ENCODE measurements at places on chromosomes 6 and 20.
A peak's percentile ranks its signal among the peaks of the same experiment; 100 is the strongest.

DNA sequence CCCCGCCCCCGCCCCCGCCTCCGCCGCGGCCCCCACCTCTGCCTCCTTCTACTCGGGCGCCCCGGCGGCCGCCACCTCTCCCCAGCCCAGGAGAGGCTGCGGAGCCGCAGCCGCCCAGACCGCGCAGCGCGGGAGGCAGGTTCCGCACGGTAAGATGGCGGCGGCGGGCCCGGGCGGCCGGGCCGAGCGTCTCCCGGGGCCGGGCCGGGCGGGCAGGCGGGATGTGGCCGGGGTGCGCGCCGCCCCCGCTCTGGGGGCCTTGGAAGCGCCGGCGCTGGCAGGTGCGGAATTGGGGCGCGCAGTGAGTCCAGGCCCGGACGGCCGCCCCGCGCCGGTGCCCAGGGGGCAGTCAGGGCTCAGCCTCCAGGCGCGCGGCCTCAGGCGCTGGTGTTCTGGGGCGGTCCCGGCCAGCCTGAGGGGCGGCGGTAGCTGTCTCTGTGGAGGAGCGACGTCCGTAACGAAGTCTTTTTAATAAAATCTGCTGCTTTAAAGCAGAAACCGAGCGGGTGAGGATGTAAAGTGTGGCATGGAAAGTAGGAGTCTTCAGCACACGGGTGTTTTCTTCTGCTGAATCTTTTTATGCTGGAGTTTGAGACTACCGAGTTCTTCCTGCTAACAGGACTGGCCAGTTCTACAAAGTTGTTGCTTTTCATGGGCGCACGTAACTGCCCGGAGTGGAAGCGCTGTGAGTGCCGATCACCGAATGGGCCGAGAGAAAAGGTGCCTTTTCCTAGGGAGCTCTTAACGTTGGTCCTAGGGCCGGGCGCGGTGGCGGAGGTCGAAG is at the start of gene GID8:
TSS of gene GID8 (plus strand) at position 43 of the 784 bp plus-strand sequence. CDS start 3,356 bp downstream, outside the sequence.
- peak; percentile 41 for DNase-seq

DNA sequence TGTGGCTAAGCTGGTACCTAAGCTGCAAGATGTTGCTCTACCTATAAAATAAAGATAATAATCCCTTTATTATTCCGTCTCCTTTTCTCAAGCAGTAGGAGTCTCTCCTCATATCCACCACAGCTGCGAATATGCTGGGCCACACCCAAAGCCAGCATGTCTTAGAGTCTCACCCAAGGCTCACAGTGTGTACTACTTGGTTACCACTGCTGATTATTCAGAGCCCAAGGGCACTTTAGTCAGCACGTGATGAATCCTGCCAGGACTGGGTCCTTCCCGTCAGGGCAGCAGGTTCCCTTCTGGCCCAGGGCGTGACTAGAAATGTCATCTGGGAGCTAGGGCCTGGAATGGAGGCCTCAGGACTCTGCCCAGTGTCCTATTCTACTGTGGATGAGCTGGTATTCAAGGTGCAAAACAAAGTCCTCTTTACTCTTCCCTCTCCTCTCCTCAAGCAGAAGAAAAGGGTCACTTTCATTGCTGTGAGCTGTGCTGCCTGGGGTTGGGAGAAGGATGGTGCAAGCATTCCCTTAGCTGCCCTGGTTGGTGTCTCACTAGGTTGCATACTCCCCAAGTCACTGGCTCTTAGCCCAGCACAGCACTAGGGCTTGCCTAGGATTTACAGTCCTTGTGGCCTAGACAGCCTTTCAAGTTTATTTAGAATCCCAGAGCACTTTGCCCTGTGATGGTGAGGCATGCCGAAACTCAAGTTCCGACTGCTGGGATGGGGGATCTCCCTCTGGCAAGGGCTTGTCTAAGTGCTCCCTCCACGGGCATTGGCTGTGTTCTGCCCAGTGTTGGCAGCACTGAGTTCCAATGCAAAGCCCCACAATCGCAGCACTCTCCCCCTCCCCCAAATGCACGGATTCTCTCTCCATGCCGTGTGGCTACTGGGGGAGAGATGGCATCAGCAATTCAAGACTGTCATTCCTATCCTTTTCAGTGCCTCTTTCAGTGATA is 320.2 kb downstream of the BTBD9 start:
- DNase-seq: no peak

GRCh38 chr20:9136114-9136513 is 67.2 kb downstream of the PLCB4 start:
- DNase-seq: no peak

DNA sequence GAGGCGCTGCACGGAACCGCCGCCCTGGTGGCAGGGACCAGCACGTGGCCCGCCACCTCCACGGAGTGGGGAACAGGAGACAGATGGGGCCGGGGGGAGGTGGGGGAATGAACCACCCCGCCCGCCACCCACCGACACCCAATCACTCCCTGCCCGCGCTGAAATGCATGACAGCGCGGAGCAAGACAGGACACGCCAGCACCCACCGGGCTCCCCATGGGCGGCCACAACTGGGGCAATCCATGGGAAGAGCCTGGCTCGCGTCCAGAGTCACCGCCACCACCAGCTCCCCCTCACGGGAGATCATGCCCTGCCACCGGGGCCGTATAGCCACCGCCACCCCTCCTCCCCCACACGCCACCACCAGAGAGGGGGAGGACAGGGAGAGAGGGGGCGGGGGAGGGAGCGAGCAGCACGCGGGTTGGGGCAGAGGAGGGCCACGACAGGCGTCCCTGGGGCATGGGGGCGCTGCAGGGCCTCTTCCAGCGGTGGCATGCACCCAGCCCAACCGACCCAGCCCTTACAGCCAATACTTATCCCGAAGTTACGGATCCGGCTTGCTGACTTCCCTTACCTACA is 744.3 kb upstream of the DEFB115 start:
- no peak for DNase-seq

- no peak for DNase-seq
Measured at GRCh38 chr6:19833947-19834346, 3.2 kb upstream of the ID4 start.

DNA sequence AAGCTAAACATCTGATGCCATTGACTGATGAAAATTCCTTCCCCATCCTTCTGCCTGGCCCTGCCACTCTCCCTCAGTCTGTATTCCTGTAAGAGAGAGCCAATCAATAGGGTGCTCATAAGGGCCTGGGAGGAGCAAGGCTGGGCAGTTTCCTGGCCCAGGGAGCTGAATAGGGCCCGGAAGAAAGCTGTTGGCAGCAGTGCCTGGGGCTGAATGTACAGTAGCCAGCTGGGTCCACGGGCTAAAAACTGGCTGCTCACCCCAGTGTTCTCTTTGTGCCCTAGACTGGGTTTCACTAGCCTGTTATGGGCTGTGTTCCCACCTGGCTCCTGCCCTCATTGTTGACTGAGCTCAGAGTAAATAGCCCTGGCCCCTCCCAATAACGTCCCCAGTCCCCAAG is 1.7 kb upstream of the WFDC2 start:
- no peak for DNase-seq

GRCh38 chr6:11685481-11686093 is 93.0 kb downstream of the ADTRP start:
- DNase-seq: no peak

DNA sequence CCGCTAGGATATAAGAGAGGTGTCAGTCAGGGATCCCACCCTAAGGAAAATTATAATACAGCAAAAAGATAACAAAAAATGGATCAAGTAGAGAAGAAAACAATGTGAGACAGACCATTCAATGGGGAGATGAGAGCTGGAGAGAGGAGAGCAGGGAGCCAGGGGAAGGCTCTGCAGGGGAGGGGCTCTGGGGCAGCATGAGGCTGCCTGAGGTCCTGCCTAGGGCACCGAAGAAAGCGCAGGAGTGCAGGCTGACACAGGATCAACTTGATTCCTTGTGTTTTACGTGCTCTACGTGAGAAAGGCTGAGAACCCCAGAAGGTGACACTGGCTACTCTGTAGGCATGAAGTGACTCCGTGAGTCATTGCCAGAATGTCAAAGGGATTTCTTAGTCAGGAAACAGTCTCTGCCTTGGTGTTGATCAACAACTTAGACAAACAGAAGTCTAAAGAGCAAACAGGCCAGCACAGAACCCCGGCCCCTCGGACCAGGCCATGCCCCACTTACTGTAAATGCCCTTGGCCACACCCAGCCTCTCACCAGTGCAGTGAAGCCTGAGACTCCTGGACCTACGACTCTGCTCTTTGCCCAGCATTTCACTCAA is 290.1 kb upstream of the PRDM1 start:
- DNase-seq: no peak

DNA sequence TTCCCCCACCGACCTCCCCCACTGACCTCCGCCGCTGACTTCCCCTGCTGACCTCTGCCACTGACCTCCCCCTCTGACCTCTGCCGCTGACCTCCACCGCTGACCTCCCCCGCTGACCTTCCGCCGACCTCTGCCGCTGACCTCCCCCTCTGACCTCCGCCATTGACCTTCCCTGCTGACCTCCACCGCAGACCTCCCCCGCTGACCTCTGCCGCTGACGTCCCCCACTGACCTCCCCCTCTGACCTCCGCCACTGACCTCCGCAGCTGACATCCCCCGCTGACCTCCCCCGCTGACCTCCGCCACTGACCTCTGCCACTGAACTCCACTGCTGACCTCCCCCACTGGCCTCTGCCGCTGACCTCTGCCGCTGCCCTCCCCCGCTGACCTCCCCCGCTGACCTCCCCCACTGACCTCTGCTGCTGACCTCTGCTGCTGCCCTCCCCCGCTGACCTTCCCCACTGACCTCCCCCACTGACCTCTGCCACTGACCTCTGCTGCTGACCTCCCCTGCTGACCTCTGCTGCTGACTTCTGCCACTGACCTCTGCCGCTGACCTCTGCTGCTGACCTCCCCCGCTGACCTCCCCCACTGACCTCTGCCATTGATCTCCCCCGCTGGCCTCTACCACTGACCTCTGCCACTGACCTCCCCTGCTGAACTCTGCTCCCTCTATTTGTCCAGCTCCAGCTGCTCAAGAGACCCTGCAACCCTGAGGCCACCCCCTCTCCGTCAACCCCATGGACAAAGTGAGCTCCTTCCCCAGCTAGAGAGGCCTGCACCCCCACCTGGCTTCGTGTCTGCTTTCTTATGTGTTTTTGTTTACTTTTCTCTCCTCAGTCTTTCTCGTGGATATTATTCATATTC is 91.4 kb upstream of the AFDN start:
- DNase-seq: no peak

- DNase-seq: no peak
Measured at GRCh38 chr6:135922746-135923145, 71.2 kb downstream of the PDE7B start.

DNA sequence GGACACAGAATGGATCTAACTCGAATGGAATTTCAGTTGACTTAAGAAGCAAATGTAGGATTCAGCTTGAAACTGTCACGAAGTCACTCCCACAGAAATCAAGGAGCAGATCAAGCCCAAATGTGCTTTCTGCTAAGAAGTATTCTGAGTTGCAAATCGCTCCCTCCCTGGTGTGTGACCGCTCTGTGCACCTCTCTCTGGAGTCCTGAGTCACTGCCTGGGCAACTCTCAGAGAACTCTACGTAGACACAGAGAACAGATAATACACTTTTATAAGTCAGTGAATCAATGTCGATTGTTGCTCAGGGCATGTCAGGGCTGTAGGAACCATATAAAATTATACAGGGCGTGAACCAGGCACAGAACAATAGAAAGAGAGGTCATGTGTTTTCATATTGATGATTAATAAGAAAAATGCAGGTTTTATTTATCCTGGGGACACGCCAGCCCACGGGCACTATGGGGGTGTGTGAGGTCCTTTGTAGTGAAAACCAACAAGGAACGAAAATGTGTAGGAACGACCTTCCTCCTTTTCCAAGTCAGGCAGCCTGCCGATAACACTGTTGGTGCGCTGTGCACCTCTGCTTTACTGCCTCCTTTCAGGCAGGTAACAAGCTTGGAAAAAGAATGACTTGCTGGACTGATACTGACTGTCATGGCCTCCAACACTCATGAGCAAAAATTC is 248.1 kb upstream of the FOXQ1 start:
- DNase-seq: no peak

DNA sequence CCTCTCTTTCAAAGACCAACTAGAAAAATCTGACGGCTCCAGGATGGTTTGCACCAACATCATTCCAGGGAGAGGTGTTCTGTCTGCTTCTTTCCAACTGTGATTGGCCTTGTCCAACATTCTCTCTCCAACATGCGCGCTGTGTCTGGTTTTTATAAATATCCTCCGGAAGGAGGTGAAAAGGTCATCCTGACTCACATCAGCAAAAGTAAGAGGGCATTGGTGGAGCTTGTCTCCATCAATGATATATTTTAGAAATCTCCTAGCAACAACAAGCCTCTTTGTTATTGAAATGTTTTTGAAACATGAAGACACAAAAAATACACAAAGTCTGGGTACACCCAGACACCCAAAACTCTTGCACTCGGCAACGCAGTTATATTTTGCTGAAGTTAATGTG is 475.3 kb upstream of the JARID2 start:
- DNase-seq: no peak

DNA sequence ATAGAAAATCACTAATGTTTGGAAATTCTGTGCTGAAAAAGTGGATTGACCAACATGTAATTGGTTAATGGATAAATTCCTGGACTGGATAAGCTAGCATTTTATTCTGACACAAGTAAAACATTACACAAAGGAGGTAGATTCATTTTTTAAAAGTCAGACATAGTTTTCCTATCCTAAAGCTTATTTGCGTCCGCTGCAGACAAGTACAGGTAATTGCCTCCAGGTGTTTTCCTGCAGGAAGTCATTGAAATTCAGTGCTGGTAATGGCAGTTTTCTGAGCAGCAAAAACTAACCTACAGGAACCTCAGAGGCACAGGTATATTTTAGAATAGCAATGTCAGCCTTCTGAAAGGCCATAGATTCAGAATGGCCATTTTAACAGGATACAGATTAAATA is 20.0 kb upstream of the HIVEP1 start:
- no peak for DNase-seq

DNA sequence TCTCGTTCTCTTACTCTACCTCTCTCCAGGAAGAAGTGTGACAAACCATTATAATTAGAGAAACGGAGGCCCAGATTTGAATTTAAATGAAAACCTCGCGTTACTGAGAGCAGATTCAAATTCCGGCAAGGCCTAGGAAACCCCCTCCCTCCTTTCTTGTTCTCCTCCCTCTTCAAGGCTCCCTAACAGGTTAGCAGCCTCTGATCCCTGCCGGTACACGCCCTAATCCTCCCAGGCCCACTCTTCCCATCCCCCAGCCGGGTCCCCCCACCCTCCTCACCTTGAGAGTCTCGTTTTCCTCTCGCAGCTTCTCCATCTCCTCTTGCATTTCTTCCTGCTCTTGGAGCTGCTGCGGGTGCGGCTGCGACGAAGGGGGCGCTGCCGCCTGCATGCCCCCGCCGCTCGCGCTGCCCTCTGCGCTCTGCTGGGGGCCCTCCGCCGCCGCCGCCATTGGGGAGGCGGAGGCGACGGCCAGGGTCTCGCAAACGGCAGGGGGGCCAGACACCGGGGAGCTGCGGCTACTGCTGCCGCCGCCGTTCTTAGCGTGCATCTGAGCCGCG is 3.8 kb downstream of the MTCL3 start:
- DNase-seq: peak; percentile 7

- DNase-seq: no peak
Measured at GRCh38 chr6:21447987-21448386, 145.6 kb upstream of the SOX4 start.

DNA sequence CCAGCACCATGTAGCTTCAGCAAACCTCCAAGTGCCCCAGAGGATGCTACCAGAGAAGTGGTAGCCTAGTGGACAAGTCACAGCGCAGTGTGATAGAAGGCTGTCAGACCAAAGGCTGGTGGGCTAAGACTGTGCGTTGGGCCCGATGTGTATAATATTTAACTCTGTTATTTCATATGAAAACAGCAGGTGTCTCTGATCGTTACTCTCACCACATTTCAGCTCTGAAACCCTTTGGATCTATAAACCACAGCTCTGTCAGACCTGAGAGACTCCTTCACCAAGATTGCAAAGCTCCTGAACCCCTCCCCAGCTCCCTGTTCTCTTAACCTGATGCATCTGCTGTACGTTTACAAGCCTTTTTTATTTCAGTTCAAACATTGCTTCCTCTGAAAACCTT is 43.8 kb downstream of the ISM1 start:
- DNase-seq: no peak

- DNase-seq: no peak
Measured at GRCh38 chr6:105135907-105136430, 43.8 kb downstream of the POPDC3 start.

Measured in effector memory CD8-positive, alpha-beta T cell (primary cell).